ENCODE measurements at places on chromosomes 16 and 17. TPM values are rescaled to one million over a fixed set of nuclear protein-coding genes. Genes with fewer than 3 reads are reported as not detected.

RPH3AL gene
- total RNA-seq = 16.2 TPM

SLC5A11 gene
- not detected for total RNA-seq

SLC43A2 gene
- 20.9 TPM for total RNA-seq

WDR81 gene
- total RNA-seq = 9.7 TPM

KCNH6 gene
- not detected for total RNA-seq

GAST gene
- total RNA-seq = 7.2 TPM

TBC1D3 gene
- total RNA-seq = not detected

SLC4A1 gene
- total RNA-seq = not detected

WNK4 gene
- not detected for total RNA-seq

CA7 gene
- not detected for total RNA-seq

SOCS7 gene
- total RNA-seq = 7.7 TPM

KDM6B gene
- 7.7 TPM for total RNA-seq

CD79B gene
- not detected for total RNA-seq

BAIAP3 gene
- not detected for total RNA-seq

SLC6A2 gene
- 0.23 TPM for total RNA-seq

SLC16A11 gene
- not detected for total RNA-seq

RBFOX1 gene
- total RNA-seq = not detected

TBC1D3K gene
- total RNA-seq = not detected

EVPLL gene
- 1.9 TPM for total RNA-seq

CSH2 gene
- not detected for total RNA-seq

SRL gene
- not detected for total RNA-seq

TMIGD1 gene
- total RNA-seq = not detected

DOC2A gene
- total RNA-seq = 0.71 TPM

TMEM235 gene
- not detected for total RNA-seq

RHBDL1 gene
- total RNA-seq = 4.2 TPM

SALL1 gene
- total RNA-seq = not detected

Data from airway epithelial cell (primary cell).